ENCODE measurements at places on chromosomes 13 and 19.

- no peak for DNase-seq
These were observed 31.4 kb downstream of the SMAD9 start for GRCh38 chr13:36888645-36889044.

DNA sequence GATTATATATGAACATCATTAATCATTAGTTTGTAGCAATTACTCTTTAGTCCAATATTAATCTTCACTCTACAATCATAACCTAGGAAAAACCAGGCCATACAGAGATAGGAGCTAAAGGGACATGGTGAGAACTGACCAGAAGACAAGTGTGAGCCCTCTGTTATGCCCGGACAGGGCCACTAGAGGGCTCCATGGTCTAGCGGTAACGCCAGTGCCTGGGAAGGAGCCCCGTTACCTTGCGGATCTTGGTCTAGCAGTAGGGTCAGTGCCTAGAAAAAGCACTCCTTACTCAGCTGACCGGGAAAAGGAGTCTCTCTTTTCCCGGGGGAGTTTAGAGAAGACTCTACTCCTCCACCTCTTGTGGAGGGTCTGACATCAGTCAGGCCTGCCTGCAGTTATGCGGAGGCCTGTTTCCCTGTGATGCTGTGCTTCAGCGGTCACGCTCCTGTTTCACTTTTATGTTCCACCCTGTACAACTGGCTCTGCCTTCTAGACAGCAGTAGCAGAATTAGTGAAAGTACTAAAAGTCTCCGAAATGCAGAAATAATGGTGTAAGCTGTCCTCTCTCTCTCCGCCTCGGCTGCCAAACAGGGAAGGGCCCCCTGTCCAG lies 13.8 kb downstream of the OR7D4 start:
- DNase-seq: peak; percentile 23

DNA sequence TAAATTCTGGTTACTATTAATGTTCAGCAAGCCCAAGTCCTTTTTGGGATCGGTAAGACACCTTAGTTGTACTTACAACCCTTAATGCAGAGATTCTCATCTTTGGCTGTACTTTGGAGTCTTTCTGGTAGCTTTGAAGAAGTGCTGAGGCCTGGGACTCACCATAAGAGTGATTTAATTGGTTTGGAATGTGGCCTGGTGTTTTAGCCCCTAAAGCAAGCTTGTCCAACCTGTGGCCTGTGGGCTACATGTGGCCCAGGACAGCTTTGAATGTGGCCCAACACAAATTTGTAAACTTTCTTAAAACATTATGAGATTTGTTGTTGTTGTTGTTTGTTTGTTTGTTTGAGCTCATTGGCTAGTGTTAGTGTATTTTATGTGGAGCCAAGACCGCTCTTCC lies 215.3 kb downstream of the ZIC5 start:
- DNase-seq: no peak

DNA sequence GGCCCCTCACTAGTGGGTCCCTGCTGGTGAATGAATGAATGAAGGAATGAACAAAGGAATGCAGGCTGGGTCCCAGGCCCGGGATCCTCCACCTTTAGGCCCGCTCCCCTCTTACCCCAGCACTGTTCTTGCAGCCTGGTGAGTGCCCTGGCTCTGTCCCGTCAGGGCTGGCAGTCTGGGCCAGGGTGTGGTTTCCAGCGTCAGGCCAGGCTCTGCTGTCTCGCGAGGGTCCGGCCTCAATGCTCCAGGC lies 317 bp downstream of the LYL1 start:
- DNase-seq: no peak

Data from activated CD8-positive, alpha-beta memory T cell treated with anti-CD3 and anti-CD28 coated beads for 48 hours (primary cell).